ENCODE measurements at places on chromosomes 4 and X.

DNA sequence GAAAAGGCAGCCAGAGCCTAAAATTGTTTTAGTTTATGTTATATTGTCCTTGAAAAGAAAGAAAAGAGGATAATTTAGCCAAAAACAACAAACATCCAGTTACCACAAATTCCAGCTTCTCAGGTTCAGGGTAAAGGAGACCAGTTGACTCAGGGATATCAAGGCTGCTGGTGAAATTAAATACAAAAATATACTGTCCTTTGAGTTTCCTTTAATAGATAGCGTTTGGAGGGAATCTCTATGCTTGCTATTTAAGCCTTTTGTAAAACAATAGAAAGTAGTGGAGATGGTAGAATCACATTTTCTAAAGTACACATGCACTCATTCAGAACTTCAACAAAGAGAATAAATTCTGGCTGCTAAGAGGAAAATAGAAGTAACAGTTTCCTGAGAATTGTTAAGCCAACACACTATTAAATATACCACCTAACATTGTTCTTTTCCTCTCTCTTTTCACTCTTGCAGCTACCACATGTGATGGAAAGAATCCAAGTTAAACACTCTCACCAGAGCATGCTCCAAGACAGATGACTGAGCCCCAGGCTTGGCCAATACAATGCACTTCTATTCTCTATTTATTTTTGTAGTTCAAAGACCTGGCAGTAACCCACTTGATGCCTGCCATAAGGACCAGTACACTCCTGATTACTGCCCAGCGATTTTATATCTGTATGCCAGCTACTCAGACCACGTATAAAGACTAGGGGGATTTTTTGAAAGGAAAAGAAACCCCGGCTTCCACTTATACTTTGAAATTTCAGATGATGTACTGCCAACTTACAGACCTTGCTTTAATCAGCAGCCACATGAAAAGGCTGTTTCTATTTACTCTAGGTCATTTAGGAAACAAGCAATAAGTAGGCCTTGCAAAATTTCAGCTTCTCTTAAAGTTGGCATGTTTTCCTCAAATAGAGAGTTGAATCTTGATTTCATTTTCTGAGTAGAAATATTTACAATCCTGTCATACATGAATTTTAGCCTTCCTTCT, 756.9 kb downstream of the FAT4 start:
- DNase-seq, result no peak

GRCh38 chr4:107423677-107424405, 296.2 kb downstream of the PAPSS1 start:
- DNase-seq, result no peak

- DNase-seq, result no peak
Observed at GRCh38 chr4:118807659-118808058, 28.3 kb downstream of the SEC24D start.

GRCh38 chr4:119008761-119009160, 120.1 kb downstream of the SYNPO2 start:
- DNase-seq, result no peak

DNA sequence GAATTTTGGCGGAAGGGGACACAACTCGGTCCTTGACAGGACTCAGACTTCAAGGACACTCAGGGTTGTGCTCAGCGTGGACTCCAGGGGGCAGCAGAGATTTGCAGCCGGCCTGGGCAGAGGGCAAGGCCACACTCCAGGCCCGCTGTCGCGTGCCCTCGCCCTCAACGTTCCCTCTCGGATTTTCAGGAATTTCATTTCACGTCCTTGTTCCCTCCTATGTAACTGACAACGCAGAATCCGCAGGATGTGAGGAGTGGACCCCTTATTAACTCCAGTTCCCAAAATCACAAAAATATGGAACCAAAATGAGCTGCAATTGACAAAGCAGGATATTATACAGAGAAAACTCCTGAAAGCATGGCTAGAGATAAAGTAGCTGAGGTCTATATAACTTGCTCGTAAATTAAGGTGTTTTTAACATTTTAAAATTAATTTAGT, 21.0 kb upstream of the DCTD start:
- no peak for DNase-seq

- no peak for DNase-seq
Observed at GRCh38 chrX:22343192-22343591, 70.5 kb downstream of the CBLL2 start.

DNA sequence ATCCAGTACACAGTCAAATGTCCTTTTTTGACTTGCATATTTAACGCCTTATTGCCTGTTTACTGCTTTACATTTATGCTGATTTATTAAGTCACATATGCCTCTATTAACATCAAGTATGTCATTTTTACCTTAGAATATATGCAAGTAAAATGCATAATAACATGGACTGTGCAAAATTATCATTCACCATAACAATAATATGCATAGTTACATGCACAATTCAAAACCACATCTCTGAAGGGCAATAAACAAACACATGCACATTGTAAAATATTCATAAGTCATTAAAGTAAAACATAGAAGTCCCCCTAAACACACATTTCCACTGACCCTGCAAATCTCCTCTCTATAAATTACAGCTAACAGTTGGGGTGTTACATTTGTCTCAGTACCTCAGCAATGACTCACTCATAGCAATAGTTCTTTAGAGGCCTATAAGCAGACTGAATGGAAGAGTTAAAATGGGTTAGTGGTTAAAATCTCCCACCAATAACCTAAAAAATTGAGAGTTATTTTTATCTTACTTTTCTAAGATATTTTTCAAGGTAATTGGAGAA, 61.1 kb downstream of the ADAMTS3 start:
- no peak for DNase-seq

DNA sequence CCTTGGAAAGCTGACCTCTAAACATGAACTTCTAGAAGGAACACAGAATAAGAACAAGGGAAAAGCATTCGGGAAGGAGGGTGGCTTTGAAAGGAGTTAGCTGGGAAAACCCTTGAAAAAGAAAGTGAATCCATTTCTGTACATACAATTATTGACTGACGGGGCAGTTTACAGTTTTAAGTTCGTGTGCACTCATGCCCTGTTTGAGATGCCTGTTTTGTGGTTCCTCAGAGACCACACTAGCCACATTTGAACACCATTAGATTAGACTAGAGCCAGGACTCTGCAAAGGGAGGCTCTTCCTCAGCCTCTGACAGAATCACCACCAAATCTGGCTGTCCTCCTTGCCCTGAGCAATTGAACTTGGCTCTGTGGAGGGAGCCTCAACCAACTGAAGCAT, 158.3 kb downstream of the PALLD start:
- DNase-seq, result no peak

DNA sequence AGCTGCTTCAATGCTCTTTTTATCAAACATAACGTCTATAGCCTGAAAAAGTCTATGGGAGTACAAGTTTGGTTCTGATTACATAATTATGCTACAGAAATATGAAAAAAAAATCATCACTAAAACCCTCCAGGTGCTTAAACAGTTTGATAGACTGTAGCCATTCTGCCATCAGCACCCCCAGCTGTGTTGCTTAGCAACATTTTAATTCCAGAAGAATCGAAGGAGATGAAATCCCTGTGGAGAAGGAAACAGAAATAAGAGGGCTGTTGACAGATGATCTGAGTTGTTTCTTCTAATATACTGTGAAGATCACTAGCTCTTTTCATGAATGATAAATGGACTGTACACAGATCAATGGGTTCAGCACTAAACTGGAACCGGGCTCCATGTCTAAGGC, 402.8 kb downstream of the AFF2 start:
- no peak for DNase-seq

DNA sequence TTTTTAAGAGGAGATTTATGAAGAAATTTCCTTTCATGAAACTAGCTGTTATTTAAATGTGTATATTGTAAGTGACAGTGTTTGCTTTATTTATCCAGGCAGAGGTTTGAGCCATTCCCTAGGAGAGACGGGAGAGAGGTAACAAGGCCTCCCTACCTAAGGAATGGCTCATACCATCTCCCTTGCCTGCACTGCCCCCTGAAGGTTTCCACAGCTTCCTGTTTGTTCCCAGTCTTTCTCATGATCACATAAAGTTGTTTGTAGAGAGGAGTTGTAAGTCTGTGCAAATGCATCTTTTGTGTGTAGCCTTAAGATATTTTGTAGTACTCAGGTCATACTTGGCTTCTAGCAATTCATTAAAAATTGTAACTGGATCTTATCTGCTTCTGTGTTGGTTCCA, 1504.5 kb upstream of the PCDH10 start:
- DNase-seq, result no peak

GRCh38 chr4:110970642-110971041, 347.8 kb upstream of the PITX2 start:
- DNase-seq, result no peak

- DNase-seq, result no peak
Observed at GRCh38 chr4:156609421-156609820, 362.2 kb downstream of the PDGFC start.

DNA sequence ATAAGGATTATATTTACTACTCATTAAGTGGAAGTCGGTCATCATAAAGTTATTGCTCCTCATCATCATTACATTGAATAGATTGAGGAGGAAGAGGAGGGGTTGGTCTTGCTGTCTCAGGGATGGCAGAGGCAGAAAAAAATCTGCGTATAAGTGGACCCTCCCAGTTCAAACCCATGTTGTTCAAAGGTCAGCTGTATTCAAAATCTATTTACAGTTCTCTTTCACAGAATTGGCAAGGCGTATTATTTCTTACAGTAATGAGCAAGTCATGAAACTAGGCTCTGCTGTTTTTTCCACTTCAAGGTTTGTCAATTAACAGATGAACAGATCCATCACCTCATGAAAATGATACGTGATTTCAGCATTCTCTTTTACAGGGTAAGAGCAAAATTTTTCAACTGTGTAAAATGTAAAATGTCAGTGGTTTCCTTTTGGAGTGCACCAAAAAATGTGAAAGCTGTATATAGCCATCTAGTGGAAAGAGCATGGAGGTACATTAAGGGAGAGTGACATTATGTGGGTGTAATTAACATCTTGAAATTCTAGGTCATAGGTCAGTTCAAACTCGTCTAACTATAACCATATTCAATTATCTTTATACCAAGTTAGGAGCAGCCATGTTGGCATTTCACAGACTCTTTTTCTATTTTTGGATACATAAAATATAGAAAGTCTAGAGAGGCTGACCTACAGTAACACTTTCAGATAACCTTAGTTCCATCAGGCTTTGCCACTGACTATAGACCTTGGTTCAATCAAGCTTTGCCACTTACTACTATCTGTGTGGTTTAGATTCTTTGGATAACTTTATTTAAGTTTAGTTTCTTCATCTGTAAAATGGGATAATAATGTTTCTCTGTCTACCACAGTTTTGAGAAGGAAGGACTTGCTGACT, 30.1 kb downstream of the NEIL3 start:
- peak; percentile 8 for DNase-seq

DNA sequence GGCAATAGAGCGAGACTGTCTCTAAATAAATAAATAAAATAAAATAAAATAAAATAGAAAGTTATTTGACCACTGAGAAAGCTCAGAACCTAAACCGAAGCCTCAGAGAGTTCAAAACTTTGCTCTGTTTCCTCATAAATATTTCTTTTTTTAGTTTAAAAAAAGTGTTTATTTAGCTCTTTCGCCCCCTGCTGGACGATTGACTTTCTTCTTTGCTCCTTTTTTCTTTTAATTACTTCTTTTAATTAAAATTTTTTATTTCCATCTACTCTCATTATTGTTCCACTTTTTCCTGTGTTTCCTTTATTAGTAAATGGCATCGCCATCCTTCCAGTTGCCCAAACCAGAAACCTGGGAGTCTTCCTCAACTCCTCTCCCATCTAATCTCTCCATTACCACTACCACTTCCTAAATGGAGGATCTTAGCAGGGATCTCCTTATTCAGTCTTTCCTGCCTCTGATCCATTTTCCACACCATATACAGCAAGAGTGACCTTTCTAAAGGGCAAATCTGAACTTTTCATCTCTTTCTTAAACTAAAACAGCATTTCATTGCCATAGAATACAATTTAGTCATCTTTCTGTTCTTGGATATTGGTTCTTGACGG, 728 bp upstream of the IL13RA2 start:
- no peak for DNase-seq

GRCh38 chrX:136199365-136199764, 51.8 kb downstream of the MAP7D3 start:
- DNase-seq, result no peak

DNA sequence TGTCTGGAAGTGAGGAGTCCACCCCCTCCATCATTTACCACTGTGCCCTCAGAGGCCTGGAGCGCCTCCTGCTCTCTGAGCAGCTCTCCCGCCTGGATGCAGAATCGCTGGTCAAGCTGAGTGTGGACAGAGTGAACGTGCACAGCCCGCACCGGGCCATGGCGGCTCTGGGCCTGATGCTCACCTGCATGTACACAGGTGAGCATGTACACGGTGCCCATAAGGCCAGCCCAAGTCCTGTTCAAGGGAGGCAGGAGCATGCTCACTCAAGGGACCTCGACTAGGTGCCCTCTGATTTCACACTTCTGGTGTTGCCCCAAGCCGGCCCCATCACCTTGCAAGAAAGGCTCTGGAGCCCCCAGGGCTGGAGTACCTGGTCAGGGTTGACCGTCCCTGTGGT, 13.4 kb upstream of the MSANTD1 start:
- no peak for DNase-seq
